ENCODE measurements at places on chromosomes 3 and 15.
A peak's percentile ranks its signal among the peaks of the same experiment; 100 is the strongest.

DNA sequence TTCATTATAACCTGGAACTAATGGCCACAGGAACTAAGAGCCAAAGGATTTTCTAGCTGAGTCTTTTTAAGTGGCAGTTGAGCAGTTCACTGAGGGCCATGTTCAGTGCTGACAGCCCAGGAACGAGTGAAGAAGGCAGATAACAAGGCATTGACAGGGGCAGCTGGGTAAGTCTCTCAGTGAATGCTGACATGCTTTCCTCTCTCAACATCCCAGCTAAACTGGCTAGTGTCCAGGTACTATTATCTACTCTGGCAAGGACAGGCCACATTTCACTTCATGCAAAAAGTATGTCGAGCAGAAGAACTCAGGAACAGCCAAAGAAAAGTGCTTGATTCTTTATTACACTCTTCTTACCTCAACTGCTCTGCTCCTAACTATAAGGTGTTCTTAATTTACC lies 515.9 kb downstream of the NLGN1 start:
- no peak for DNase-seq

GRCh38 chr15:23647421-23648370 lies at the start of gene MAGEL2:
TSS of gene MAGEL2 (minus strand) at chr15:23647867. CDS start at chr15:23647742, 125 bp downstream.
- DNase-seq, result no peak

DNA sequence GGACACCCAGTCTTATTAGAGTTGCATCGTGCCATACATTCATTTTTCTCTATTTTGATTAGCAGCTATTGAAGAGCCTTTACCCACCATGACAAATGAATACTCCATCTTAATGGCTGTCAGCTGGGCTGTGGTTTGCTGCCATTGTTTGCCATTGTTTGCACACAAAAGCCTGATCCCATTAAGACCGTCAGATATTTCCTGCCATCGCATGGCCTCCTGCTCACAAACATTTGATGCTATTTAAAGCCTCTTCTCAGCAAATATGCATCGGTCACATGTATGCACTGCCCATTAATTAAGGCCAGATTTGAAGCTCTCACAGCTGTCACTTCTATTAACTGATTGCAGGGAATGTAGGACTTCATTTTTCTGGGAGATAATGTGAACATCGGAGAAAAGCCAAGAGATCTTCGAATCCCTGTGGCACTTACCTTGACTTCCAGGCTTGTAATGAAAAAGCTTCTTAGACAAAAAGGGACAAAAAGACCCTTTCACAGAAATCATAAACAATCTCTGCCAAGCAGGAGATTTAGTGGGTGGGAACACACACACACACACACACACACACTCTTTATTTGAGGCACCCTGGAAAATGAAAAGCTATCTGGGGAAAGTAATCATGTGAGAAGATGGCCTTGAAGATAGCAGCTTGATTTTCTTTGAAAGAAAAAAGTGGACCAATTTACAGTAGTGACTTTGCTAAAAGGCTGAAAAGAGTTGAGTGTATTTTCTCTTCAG lies 175.4 kb upstream of the NR2E3 start:
- DNase-seq, result no peak

DNA sequence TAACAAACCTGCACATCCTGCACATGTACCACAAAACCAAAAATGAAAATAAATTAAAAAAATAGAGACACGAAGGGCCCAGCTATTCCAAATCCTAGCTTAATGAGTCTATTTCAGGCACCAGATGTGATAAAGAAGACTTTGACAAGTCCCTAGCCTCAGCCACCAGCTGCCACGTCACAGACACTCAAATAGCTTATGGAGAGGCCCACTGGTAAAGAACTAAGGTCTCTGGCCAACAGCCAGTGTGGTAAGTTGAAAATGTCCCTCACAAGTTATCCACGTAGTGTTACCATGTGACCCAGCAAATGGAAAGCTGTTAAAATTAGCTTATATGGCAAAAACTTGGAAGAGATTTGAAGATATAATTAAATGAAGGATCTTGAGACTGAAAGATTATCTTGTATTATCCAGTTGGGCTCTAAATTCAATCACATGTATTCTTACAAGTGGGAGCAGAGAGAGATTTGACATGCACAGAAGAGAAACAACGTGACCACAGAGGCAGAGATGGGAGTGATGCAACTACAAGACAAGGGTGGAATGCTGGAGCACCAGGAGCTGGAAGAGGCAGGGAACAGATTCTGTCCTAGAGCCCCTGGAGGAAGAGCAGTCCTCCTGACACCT lies 10.9 kb downstream of the ACSBG1 start:
- no peak for DNase-seq

DNA sequence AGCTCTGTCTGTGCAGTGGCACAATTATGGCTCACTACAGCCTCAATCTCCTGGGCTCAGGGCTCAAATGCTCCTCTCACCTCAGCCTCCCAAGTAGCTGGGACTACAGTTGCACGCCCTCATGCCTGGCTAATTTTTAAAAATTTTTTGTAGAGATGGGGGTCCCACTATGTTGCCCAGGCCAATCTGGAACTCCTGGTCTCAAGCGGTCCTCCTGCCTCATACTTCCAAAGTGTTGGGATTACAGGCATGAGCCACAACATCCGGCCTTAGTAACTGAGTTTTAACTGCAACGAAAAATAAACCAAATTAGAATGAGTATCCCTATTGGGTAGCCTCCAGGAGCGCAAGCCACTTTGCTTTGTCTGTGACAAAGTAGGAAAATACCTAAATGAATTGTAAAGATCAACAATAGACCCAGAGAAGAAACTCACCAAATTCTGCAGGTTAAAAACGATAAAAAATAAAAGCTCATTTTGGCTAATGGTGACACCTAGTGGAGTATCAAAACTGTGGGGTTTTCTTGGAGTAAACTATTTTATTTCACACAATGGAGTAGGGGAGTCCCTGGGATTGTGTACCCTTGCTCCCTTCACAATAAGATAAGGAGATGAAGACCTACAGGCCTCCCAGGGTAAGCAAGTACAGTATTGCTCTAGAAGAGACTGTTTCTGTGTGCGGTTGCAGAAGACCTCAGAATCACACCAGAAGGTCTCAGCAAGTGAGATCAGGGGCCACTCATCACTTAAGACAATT lies 21.0 kb upstream of the CA12 start:
- peak; percentile 54 for DNase-seq

DNA sequence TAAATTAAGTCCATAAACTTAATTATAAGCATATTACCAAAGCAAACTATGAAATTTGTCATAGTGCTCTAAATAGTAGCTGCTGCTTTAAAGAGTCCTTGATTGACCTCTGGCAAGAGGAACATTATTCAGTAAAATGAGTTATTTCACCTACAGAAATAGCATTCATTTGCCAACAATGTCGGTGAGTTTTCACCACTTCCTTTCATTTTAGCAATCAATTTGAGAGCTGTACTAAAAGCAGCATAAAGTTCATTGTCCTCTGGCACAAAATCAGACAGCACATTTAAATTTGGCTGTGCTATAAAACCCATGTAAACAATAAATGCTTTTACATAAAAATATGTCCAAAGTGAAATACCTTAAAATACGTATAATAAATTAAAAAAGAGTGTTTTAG lies 1515.7 kb downstream of the SI start:
- DNase-seq, result no peak

DNA sequence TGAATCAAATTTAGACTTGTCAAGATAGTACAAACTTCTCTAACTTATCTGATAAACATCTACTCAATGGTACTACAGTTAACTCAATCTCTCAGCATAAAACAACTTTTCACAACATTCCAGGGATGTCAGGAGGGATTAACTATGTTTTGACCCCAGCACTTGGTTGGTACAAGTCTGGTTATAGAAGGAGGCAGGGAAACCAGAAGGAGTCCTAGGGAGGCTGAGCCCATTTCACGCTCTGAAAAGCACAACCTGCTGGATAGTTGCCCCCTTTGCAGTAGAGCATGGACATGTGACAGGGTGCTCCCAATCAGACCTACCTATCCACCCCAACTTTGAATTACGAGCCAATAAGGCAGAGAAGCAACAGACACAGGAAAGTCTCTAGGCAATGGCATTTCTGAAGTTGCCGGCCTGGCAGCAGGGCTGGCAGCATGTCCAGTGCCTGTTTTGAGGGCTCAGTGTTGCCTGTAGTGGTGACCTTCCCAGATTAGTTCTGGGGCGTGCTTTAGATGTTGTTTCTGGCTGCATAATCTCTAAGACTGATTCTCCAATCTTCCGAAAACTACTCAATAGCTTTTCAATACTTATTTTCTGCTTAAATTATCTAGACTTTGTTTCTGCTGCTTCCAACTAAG lies 8.2 kb downstream of the ANKUB1 start:
- DNase-seq, result no peak

DNA sequence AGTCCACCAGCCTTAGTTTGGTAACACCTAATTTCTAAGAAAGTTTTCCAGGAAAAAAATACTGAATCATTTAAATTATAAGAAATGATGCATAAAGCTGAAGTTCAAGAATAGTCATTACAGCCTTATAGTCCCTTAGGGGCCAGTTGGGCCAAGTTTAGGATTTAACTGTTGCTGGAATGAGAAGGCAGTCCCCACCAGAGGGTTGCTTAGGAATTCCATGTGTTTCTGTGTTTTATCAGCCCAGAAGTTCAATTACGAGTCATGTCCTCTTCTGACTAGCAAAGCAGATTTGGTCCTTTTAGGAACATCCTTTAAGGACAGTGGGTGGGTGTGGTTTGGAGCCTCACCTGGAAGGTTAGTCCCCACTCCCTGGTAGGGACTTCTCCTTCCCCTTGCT lies 57.0 kb upstream of the NR2E3 start:
- no peak for DNase-seq

GRCh38 chr3:32882603-32883025 lies 64.8 kb downstream of the TRIM71 start:
- DNase-seq, result no peak

DNA sequence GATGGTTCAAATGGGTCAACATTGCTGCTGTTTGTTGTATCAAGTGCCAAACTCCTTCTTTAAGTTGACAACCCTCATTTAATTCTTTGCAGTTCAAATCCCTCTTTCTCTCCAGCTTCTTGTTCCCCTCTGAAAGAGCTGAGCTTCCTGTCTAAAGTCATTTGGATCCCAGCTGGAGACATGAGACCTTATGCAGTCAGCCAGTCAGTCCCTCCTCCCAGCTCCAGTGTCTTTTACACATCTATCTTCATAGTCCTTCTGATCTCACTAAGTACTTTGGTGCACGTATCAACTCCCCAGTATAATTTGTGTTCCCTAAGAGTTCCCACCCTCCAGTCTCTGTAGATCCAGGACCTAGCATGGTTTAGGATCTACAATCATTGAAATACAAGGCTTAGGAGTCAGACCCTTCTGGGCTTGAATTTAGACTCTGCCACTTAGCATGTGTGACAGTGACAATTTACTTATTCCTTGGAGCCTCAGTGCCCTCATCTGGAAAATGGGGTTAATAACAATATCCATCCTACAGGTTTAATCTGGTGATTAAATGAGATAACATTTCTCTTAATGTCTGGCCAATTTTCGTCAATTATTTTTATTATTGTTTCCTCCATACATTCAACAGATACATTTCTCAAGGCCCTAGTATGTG lies 102.8 kb upstream of the SEMA6D start:
- DNase-seq, result no peak

GRCh38 chr3:137148917-137149316 lies 191.1 kb downstream of the IL20RB start:
- no peak for DNase-seq

DNA sequence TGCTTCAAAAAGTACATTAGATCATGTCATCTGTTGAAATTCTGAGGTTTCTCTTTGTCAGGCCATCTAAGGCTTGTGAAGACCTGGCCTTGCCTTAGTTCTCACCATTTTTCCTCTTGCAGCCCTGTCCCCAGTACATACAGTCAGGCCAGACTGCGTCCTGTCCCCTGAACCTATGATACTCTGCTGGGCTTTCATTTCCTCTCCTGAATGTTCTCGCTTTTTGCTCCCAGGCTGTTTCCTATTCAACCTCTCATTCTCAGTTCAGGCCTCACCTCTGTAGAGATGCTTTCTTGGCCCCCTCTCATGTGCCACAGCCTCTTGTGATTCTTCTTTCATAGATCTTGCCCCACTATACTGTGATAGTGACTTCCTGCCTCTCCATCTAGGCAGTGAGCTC lies 648.8 kb upstream of the KCNMB2 start:
- DNase-seq, result no peak

DNA sequence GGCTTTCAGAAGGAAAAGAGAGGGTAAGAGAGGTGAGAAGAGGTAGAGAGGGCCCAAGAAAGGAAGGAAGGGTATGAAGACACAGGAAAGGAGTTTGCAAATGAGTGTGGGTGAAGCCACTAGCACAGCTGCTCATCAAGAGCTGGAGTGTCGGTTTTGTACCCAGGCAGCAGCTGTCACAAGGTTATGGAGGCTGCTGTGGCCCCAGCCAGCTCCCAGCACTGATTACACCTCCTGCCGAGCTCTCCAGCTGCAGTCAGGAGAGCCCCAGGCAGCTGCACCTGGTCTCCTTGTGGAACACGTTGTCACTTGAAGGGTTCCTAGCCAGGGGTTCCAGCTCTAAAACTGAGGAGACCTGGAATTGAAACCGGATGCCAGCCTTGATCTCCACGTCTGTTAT lies 60.4 kb upstream of the CHD2 start:
- no peak for DNase-seq

GRCh38 chr3:177753451-177754155 lies 556.3 kb upstream of the TBL1XR1 start:
- no peak for DNase-seq

GRCh38 chr3:42037318-42037945 lies 53.7 kb upstream of the TRAK1 start:
- DNase-seq, result no peak

GRCh38 chr15:64023220-64023619 lies 23.1 kb downstream of the DAPK2 start:
- DNase-seq, result no peak

GRCh38 chr3:63126530-63126929 lies 151.6 kb upstream of the SYNPR start:
- DNase-seq, result no peak

DNA sequence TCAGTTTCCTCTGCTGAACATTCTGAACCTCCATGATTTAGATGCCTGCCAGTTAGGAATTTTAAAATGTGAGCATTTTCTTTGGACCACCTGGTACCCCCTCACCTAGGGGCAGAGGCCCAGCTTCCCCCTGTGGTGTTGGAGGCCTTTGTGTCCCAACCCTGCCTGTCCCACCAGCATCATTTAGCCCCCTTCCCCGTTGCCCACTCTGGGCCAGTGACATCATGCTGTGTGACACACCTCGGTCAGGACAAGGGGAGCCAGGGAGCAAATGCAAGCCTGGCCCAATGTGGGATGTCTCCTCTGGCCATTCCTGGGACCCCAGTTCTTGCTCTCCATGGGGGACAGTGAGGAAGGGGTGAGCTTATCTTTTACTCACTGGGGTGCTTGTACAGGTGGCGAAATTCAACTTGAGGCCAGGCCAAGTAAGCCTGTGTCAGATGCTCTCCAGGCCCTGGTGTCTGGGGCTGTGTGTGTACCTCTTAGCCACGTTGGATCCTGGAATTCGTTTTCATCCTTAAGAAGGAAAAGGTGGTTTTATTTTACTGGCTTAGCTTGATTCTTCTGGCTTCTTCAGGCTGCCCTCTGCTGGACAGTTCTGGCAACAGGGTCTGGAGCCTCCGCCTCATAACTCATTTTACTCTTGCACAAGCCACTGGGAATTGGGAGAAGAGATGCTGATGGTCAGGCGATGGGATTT lies 49.7 kb upstream of the MYZAP start:
- DNase-seq, result no peak

GRCh38 chr15:97446138-97446537 lies 514.4 kb upstream of the ARRDC4 start:
- no peak for DNase-seq

GRCh38 chr3:53376679-53377078 lies 29.3 kb upstream of the DCP1A start:
- DNase-seq, result no peak
